Activated CD4-positive, alpha-beta T cell treated with anti-CD3 and anti-CD28 coated beads, Interleukin-2, amount 50 U/mL, for 24 hours (primary cell): ENCODE measurements at places on chromosomes 4 and X.

GRCh38 chr4:111854494-111855087, 290.7 kb upstream of the FAM241A start:
- DNase-seq = no peak

DNA sequence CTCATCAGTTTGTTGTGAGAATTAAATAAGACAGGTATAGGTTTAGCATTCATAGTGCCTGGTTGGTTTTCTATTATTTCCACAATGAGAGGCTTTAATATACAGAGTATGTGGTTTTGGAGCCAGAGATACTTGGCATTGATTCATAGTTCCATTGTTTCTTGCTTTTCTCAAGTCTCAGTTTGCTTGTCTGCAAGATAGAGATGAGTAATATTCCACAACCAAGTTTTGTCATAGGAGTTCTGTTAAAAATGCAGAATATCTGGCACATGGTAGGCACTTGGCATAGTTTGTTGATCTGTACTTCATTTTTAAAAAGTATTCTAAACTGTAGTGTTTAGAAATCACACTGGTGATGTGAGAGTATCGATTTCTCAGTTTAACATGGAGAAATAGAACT, 37.5 kb upstream of the EDA2R start:
- no peak for DNase-seq

DNA sequence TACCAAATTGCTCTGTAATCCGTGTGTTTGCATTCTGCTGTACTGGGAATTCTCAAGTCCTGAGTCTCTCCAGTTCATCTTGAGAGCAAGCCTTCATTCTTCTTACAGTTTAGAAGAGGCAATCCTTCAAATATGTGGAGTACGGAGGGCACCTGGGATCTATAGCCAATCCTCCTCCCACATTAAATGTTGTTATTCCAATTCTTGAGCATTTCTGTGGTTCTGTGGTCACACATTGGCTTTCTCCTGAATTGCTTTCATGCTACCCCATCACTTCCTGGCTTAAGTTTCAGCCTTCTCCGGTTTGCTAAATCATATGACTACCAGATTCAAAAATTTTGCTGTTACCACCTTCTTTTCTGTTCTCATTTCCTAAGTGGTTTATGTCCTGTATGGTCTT, 611.1 kb downstream of the PCDH19 start:
- no peak for DNase-seq

DNA sequence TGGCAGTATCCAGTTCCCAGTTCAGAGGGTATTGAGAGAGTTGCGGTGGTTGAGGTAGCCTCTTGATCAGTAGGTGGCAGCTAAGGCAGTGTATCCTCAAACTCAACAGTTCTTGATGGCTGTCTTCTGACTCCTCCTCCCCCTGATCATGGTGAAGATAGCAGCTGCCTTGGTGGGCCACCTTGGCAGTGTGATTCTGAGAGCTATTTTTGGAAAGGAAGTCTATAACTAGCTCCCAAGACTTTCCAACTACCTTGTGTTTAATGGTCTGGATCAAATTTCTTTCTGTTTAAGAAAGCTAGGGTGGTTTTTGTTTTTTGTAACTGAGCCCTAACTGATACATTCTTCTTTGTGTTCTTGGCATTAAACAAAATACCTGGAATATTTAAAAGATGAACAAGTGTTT, 10.5 kb upstream of the TBC1D19 start:
- DNase-seq = no peak

- DNase-seq = no peak
Measured at GRCh38 chrX:23779025-23779424, 3.9 kb upstream of the SAT1 start.

- no peak for DNase-seq
Measured at GRCh38 chrX:31331015-31331414, 259.2 kb upstream of the FTHL17 start.

GRCh38 chr4:7206911-7207567, 14.7 kb downstream of the SORCS2 start:
- no peak for DNase-seq

GRCh38 chrX:11100281-11101035, 10.7 kb upstream of the HCCS start:
- no peak for DNase-seq

DNA sequence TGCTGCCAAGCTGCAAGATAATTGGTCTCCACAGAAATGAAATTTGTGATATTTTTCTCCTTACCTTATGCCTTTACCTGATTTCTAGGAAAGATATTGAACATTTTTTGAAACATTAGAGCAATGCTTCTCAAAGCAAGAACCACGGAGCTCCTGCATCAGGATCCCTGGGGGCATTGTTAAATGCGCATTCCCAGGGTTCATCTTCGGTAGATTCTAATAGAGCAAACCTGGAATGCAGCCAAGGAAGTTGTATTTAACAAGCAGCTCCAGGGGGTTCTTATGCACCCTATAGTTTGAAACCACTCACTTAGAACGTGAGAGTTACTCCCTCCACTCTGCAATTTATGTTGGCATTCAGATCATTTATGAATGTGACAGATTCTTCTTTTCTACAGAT, 126.2 kb downstream of the SLC39A8 start:
- no peak for DNase-seq

DNA sequence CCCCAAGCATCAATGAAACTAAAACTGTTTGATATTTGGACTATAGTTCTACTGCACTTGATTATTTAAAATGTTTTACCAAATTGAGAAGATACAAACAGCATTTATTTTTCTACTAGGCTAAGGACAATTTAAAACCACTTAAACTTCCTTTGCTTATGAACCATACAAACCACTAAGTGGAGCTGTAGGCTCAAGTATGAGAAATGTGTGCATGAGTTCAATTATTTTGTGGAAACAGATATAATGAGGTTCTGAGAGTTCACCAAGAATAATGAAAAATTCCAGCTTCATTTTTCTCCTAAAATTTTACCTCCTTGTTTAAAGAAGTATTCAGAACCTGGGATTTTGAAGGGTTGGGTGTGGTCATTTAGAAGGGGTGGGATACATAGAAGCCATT, 63.1 kb downstream of the SERPINA7 start:
- DNase-seq = no peak

- no peak for DNase-seq
Measured at GRCh38 chrX:133838761-133839676, 146.4 kb downstream of the GPC3 start.

DNA sequence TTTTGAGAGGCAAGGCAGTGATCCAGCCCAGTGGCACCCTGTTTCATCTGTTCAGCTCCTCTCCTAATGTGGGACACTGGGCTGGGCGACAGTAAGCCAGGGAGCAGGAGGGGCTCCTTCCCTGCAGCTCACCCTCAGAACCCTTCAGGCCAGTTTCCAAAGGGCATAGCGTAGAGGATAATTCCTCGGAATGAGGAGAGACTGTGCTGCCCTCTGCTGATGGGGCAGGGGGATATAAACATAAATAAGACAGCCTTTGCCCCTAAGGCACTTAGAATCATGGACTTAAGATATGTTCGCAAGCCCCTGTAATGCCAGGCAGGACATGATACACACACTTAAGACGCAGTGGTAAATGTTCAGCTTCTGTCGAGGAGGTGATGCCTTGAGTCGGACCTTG, 27.9 kb upstream of the ZNF185 start:
- no peak for DNase-seq

DNA sequence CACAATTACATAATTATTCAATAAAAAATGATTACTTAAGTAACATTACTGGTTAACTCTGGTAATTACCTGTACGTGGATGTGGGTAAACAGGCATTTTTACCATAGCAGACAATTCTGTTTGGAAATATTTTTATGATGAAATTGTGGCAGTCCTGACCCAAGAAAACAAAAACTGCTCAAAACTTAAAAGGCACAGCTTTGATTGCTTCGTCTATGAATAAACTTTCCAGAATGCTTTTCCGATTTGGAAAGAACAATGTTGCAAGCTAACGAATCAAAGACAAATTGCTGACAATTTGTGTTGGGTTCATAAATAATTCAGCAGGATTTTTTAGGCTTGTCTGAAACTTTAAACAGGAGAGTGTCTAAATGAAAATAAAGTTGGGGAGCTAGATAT, 150.6 kb upstream of the GYPA start:
- DNase-seq = no peak

- DNase-seq = no peak
Measured at GRCh38 chrX:139200346-139200745, 330.2 kb upstream of the F9 start.
